Activated CD8-positive, alpha-beta T cell treated with anti-CD3 and anti-CD28 coated beads, Interleukin-2, amount 10 ng/mL, durations not matched to agents 7 days and 5 days (primary cell): ENCODE measurements at places on chromosomes 2 and 18.

DNA sequence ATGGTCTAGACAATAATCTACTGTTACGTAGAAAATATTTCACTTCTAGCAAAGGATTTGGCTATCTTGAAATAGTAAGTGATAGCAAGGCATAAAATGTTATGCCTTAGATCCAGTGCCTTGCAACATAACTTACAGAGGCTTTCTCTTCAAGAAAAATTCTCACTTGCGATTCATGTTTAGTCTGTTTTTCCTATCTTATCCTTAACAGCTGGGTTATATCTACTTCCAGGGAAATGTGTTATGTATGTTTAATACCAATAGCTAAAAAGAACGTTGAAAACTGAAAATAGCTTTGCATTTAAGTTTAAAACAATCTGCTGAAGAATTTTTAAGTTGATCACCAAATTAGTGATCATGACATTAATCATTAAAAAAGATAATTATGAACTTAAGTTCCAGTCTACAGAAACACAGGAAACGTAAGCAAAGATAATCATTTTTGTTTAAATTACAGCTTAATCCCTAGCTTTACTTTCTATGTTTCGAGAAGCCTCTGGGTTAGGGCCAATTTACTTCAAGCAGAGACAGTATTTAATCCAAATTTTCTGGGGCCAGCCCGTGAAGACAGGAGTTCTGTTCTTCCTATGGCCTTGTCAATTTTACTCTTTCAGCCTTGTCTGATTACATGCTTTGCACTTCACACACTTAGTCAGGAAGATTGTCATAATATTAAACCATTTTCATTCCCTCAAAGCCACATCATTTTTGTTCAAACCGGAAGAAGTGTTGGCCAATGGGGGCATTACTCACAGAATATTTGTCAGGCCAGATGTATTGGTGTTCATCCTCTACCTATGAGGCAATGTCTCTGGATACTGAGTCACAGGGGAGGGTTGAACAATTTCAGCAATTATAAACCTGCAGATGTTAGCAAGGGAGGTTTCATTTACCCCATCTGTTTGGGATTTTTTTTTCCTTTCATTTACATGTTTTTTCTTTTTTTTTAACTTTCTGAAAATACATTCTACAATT lies 1132.9 kb upstream of the ZEB2 start:
- no peak for DNase-seq

GRCh38 chr18:62288665-62289008 lies 36.5 kb upstream of the TNFRSF11A start:
- no peak for DNase-seq

DNA sequence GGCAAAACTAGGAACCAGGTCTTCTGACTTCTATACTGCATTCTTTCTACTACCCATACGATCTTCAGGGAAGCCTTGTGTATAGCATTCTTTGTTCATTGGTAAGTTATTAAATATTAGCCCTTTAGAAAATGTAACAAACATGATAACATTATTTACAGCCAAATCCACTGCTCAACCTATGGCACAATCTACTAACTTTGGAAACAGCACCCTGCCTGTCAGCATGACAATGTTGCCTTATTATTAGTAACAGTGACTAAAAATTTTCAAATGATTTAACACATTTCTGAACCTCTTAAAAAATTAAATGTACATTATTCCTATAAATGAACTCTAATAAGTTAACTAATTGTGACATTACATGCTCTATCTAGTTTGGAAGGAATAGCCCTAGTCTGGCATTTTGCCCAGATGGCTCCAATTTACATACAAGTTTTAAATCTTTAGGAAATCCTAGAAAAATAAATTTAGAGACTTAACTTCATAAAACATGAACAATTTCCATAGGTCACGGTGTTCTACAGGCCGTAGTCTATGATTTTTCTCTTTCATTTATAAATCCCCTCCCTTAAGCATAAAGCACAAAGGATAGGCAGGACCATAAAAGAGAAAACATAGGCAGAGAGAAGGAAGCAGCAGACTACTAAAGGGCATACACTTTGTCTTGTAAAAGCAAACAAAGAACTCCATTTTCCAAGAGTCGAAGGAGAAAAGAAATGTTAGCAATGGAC lies 33.7 kb downstream of the YES1 start:
- no peak for DNase-seq

DNA sequence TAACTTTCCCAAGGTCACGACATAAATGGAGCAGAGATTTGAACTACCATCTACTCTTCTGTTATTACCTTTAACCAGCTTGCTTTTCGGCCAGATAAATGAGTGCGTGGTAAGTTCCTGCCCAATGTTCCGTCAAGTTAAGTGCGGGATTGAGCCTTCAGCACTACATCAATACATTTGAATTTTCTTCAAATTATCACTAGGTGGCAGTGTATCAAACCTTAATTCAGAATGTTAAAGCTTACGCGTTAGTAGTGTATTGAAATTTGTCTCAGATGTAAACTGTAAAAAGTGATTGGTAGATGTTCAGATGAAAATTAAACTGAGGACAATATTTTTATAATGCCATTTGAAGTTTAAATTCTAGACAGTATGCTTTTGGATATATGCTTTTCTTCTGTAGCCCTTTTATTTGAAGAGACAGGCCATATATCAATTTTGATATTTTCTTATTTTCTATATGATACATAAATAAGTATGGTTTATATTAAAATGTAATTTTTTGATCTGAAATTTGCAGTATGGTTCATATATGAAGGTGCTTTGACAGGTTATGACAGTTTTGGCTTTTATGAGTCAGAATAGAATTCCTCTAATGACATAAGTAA lies 681.3 kb downstream of the ADCYAP1 start:
- peak; percentile 21 for DNase-seq

GRCh38 chr2:237059155-237059875 lies 26.4 kb upstream of the COPS8 start:
- DNase-seq = no peak

DNA sequence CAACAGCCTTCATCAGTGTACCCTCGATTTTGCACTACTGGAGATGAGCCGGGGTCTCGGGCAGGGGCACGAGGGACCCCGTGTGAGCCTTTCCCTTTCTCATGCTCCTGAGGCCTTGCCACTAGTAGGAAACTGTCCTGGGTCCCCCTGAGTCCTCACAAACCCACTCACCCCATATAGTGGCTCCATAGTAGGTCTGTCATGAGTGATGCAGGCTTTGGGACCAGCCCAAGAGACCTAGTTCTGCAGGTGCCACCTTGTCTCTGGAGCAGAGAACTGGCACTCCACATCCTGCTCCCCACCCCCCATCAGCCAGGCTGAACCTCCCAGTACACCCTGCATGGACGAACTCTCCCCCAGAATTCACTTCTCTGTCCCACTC lies 187.1 kb downstream of the SMAD7 start:
- DNase-seq = no peak

- no peak for DNase-seq
Observed at GRCh38 chr2:23280401-23280800, 104.6 kb upstream of the KLHL29 start.

DNA sequence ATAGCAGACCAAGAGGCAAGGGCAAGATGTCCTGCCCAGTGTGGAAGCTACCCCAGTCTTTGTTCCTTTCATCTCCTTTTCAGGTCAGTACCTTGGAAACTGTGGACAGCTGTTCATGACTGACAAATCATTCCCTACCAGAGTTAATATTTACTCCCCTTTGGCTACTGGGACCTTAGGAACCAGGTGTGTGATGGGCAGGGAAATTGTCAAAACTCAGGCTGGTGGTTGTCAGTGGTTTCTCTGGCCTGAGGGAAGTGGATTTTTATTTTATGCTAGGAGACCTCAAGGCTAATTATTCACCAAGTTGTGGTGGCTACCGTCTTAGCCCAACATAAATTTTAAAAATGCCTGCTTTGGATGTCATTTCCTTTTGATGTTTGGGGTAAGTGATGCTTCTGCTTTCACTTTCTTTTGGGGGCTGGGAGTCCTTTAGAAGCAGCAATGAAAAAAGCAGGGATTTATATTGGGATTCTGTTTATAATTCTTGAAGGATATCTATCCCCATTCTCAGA lies 119.3 kb downstream of the SETBP1 start:
- DNase-seq = peak; percentile 23

GRCh38 chr18:55386545-55386944 lies 201.4 kb downstream of the TCF4 start:
- DNase-seq = no peak

DNA sequence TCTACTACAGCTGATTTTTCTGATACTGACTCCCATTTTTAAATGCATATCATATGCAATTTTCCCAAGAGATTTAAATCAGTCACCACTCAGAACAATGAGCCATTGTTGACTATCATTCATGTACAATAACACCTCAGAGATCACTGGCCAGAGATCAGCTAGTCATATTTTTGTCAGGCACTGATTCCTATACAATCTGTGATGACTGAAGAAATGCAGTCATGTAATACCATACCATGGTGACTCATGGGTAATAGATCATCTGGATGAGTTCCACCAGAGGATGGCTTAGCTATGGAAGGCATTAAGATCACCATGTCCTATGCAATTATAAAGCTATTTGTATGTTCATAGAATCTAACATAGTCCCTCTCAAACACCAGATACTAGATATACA lies 285.7 kb upstream of the DCC start:
- no peak for DNase-seq

DNA sequence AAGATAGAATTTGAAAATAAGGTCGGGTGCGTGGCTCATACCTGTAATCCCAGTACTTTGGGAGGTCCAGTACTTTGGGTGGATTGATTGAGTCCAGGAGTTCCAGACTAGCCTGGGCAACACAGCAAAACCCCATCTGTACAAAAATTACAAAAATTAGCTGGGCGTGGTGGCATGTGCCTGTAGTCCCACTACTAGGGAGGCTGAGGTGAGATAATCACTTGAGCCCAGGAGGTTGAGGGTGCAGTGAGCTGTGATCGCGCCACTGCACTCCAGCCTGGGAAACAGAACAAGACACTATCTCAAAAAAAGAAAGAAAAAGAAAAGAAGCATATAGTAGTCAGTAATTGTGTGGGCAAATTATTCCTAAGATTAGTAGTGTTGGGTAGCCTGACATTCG lies 194.2 kb upstream of the ALPP start:
- no peak for DNase-seq

- no peak for DNase-seq
Observed at GRCh38 chr2:21229302-21229701, 105.5 kb downstream of the TDRD15 start.

GRCh38 chr2:239611222-239611795 lies 210.5 kb upstream of the HDAC4 start:
- no peak for DNase-seq

GRCh38 chr18:59271606-59272220 lies 1.5 kb downstream of the RAX start:
- no peak for DNase-seq

DNA sequence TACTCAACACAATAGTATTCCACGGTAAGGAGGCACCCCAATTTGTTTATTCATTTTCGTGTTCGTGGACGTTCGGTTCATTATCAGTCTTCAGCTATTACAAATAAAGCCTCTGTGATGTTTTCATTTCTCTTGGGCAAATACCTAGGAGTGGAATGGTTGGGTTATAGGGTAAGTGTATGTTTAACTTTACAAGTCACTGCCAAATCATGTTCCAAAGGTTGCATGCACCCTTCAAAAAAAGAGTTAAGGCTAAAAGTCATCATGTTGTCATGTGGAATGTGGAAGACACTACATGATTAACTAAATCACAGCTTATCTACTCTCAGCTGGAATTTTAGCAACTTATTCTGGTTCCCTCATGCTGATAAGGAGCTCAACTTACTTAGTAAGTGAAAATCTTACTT lies 15.8 kb downstream of the INO80C start:
- DNase-seq = no peak

- no peak for DNase-seq
Observed at GRCh38 chr18:75482880-75483279, 55.4 kb upstream of the SMIM21 start.

DNA sequence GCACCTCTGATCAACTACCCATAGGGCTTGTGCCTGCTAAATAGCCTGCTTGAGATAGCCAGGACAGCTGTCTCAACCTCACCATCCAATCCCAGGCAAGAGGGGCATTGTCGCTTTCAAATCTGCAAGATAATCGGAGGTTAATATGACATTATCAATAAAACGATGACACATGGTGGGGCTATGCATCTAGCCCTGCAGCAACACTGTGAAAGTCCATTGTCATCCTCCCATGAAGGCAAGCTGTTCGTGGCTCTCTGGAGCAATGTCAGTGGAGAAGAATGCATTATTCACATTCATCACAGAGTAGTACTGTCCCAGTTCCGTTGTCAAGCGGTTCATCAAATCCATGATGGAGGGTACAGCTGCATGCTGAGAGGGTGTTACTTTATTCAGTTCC lies 18.9 kb upstream of the KLHL23 start:
- DNase-seq = no peak

DNA sequence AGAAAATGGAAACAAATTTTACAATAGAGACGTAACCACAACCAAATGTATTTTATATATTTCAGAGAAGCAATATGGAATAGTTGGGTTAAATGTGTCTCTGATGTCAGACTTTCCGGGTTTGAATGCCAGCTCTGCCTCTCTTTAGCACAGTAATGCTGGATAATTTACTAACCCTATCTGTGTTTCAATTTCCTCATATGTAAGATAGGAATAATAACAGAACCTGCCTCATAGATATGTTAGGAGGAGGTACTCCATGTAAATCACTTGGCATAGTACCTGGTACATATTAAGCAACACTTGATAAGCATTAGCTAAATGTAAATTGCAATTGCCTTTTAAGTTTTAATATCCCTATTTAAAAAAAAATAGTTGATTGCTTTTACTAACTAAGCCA lies 231.3 kb upstream of the ZC3H15 start:
- DNase-seq = no peak

DNA sequence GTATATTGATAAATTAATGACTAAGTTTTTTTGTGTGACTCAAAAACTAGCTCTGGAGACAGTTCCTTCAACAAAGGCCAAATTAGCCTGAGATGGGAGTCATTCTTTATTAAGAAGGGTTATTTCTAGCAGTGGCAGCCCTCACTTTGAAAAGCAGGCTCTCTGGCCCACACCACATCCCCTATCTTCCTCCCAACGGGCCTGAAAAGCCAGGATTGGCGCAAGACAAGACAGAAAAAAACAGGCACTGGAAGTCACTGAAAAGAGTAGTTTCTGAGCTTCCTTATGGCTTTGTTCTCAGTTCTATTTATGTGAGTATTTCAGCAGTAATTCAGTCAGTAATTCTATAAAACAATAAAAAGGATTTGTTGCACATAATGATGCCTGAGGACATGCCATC lies 149.0 kb downstream of the LAMA3 start:
- no peak for DNase-seq

DNA sequence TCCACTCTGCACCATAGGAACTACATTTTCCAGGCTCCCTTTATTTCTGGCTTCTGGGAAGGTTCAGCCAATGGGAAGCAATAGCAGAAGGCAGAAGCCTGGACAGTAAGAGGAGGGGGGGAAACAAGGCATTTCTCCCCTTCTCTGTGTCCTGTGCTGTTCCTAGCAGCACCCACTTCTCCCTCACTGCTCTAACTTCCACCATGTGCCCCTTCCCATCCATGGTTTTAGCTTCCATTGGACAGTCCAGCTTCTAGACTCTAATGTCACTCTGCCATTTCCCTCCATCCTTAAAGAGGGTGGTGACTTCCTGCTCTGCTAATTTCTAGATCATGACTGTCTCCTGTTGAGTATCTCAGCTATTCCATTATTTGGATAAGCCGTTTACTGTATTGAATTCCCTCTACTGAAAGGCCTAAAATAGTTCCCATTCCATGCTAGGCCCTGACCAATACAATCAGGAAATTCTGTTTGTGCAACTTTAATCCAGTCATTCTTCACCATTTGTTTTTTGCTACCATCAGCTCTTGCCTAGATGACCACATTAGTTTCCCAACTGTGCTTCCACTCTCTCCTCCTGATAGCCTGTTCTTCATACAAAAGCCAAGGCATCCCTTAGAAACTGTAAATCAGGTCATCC lies 20.8 kb upstream of the LYPD1 start:
- no peak for DNase-seq

- DNase-seq = no peak
Observed at GRCh38 chr2:68248361-68248760, 4.0 kb downstream of the PPP3R1 start.
